ENCODE measurements at places on chromosomes 12 and 14.

DNA sequence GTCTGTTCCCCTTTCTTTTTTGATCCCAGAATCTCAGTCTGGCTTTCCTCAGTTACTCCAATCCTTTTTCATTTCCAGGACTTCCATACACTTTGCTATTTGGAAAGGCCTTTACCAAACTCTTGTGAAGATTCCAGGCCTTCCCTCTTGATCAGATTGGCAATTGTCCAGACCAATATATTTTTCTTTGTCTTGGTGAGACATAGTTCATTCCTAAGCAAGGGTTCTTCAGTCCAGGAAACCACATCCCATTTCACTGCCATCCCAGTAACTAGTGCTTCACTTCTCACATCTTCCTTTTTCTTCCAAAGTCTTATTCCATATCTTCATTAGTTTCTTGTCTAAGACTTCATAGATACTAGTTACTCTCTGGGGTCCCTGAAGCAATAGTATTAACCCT is 2.1 kb upstream of the PTPRQ start:
- no peak for DNase-seq

DNA sequence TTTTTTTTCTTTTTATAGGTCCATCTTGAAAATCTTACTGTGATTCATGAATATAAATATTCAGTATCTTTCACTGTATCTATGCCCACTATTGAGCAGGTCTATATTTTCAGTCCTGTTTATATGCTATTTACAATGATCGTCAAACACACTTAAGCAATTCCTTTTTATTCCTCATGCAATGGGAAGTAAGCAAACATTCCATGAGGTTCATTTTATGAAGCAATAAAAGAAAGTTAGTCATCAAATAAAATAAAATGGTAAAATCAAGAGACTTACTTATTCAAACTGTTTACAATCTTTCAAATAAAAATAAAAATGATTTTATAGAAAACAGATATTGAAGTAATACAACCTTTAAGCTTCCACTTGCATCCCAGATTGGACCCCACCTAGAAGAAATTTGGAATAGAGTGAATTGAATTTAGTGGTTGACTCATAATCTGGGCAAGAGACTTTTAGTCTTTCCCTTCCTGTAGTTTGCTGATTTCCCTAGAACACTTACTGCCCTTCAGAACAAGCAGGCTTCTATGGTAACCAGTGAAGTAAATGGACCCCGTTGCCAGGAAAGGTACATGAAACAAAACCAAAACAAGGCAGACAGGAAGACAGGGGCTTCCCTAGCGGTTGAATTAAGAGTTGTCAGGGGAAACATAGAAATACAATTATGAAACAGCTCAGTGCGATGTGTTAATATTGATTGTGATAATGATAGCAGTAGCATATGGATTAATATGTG is 241.0 kb upstream of the ATP2B1 start:
- DNase-seq: peak; percentile 48

- peak; percentile 41 for DNase-seq
Observed at GRCh38 chr14:49892301-49892635, 614 bp upstream of the ARF6 start.

GRCh38 chr14:95468448-95469133 is 47.9 kb downstream of the SYNE3 start:
- DNase-seq: no peak

- DNase-seq: no peak
Observed at GRCh38 chr12:132783917-132784531, 22.4 kb upstream of the ANKLE2 start.

- DNase-seq: no peak
Observed at GRCh38 chr14:75452900-75453816, 25.3 kb downstream of the JDP2 start.

- no peak for DNase-seq
Observed at GRCh38 chr12:70785896-70786295, 134.6 kb downstream of the PTPRR start.

DNA sequence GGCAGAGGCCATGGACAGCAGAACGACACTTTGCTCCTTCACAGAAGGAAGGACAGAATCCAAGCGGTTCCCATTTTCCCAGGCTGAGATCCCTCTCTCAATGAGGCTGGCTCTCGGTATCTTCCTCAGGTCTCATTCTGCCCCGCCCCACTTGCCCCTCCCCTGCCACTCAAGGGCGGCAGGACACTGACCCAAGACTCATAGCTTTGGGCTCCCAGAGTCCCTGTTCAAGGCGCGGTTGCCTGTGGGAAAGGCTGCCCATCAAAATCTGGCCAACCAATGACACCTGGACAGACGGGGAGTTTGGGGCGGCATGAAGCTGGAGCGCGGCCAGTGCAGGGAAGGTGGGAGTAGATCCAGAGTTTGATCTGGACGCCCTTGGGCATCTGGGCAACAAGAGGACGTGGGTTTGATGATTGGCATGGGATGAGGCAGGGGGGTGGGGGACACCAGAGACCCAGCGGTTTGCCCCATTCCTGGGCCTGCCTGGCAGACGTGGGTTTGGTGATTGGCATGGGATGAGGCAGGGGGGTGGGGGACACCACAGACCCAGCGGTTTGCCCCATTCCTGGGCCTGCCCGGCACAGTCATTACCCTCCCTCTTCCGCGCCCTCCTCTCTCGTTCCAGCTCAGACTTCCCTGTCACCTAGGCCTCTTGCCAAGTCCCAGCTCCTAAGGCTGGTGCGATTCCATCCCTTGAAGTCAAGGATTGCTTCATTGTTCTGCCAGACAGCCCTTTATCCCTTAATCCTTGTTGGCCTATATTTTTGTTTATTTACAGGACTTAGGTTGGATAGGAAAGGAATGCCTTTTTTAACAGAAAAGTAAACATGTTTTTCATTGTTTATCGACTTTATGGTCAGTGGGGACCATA is 92.1 kb downstream of the NINJ2 start:
- no peak for DNase-seq

DNA sequence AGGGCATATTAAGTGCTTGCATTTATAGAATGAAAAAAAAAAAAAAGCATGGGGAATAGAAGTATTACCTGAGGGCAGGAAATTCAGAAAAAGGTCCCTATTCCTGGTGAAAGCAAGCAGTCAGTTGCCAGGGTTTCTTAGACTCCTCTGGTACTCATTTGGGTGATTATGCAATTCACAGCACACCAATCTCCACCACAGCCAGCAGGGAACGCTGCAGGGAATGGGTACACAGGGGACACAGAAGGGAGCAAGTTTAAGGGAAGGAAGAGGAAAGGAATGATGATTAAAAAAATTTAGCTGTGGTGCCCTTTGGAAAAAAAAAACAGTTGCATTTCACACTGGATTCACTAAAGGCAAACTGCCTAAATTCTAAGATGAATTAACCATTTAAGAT is 14.2 kb downstream of the BLTP3B start:
- no peak for DNase-seq

GRCh38 chr12:26056335-26056734 is 68.5 kb downstream of the BHLHE41 start:
- DNase-seq: no peak

GRCh38 chr12:11814374-11814773 is 164.9 kb downstream of the ETV6 start:
- peak; percentile 22 for DNase-seq

DNA sequence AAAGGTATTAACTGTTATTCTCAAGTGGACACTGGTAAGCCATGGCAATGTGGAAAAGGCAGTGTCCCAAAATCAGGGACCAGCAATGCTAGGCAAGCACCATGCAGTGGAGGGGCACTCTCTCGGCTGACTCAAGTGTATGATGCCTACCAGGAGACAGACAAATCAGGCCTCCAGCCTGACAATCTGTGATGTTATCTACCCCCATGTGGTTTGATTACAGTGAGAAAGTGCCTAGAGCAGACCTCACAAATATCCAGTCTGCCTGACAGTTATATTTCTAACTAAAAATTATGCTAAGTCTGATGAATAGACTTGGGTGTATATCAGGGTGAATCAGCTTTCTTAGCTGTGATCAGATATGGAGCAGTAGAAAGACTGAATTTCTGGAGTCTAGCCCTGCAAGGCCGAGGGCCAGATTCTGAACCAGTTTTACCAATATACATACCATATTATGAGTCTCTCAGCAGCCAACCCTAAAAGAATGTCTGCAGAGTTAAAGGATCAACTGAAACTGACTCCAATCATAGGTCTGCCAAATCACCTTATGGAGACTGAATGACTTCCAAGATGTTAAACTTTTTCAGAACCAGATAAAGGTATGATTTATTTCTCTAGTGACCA is 3.2 kb downstream of the PLBD1 start:
- no peak for DNase-seq

DNA sequence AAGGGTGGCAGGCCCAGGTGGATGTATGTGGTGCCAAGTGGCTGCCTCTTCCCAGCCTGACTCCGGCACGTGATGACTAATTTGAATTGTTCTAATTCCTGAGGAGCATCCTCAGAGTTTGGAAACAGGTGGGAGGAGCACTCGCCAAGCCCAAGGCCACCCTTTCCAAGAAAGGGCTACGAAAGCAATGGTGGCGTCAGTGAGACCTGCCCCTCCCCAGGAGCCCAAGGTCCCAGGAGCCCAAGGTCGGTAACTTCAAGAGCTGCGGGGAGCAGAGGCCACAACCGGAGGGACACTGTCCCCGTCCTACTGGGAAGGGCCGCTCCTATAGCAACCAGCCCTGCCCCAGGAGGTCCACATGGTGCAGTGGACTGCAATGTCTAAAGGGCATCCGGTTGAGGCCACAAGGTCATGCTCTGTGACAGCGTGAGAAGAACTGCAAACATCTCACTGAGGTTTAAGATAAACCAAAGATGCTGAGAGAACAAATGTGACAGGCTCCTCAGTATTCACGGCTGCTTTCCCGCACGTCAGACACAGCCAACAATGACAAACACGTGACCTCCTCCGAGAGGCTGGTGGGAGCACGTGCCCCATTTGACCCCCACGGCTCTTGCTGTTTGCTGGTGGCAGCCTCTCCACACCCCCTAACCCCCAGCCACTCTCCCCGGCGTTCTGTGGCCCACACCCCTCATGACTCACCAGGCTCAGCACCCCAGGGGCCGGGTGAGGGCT is 79.6 kb downstream of the ITPK1 start:
- no peak for DNase-seq

- DNase-seq: no peak
Observed at GRCh38 chr14:54599966-54600716, 33.2 kb downstream of the SAMD4A start.

DNA sequence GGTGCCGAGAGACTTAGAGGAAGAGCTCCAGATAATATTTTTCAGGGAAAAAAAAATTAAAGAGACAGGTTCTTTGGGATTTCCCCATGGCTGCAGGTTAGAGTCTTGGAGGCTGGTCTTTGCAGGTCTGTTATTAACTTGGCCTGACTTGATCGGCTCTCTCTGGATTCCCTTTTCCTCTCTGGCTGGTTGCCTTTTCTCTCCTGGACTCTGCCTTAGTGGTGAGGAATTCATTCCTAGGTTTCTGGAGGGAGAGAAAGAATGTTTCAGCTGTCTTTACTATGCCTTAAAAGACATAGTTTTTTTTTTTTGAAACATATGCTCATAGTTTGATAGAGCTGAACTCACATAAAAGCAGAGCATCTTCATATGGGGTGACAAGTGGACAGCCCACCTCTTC is 336.3 kb downstream of the BMP4 start:
- DNase-seq: no peak

DNA sequence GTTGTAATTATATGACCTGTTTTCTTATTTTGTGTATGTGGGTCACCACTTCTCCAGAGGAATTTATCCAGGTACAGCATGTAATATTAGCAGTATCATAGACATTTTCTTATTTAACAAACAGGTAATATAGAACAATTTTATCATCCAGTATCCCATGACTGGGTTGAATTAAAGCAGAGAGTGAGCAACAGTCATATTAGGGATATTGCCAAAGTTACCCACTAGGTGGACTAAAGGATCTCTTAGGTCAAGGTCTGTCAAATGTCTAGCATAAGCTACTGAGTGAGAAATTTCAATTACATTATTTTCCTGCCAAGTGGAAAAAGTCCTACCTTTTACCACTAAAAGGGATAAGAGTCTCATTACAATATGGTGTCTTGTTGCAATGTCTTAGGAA is 62.1 kb upstream of the TRIM9 start:
- no peak for DNase-seq

- DNase-seq: no peak
Observed at GRCh38 chr12:85325442-85325841, 45.4 kb downstream of the ALX1 start.

DNA sequence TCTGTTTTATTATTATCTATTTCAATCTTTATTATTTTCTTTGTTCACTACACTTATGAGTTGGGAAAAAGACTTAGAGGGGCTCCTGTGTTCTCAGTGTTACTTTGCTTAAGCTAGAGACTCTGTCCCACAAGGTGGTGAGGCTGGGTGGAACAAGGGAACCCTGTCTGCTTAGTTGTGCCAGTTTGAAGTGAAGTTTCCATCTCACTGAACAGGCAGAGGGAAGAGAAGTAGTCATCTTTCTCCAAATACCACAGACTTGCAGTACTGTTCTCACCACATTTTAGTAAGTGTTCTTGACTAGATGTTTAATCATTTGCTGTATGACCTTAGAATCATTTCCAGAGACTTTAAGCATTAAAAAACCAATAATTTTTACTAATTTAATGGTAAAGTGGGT is 195.7 kb upstream of the NEDD1 start:
- DNase-seq: no peak

- no peak for DNase-seq
Observed at GRCh38 chr12:97984974-97985580, 522.5 kb downstream of the RMST start.

DNA sequence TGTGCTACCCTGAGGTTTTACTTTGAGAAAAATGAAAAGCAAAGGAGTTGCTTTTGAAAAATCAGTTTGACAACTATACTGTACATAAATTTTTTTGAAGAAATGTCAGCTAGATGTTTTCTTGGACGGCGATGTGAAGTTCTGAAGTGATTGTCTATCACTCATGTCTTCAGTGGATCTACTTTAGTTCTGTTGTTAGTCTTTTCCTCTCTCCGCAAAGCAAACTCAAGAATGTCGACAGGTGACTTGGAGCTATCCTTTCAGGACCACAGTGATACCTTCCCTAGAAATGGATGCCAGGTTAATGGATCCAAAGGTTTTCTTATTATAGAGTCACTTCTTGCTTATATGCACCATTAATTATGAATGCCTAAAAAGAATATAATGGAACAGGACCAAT is 1.2 kb downstream of the PTPRO start:
- no peak for DNase-seq

- DNase-seq: no peak
Observed at GRCh38 chr12:85507456-85507855, 227.4 kb downstream of the ALX1 start.

DNA sequence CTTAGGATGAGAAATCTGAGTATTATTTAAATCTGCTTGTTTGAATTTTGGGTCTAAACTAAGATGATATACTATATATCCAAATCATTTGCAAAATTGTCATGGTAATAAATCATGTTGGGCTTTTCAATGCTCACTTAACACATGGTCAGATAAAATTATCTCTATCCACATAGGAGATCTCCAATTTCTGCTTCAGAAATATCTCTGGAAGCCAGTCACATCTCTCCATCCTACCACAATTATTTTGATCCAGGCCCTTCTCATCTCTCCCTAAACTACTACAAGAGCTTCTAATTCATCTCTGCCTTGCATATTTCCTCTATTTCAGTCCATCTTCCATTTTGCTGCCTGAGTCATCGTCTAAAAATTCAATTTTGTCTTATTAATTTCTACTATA is 3.8 kb downstream of the DCN start:
- DNase-seq: no peak

Measured in stimulated activated CD4-positive, alpha-beta T cell treated with anti-CD3 and anti-CD28 coated beads, Interleukin-4, amount 100 ng/mL, for 4 hours (primary cell).